Mucosa of descending colon (tissue), 3 donors: ENCODE measurements at places on chromosomes 1 and 21.

DNA sequence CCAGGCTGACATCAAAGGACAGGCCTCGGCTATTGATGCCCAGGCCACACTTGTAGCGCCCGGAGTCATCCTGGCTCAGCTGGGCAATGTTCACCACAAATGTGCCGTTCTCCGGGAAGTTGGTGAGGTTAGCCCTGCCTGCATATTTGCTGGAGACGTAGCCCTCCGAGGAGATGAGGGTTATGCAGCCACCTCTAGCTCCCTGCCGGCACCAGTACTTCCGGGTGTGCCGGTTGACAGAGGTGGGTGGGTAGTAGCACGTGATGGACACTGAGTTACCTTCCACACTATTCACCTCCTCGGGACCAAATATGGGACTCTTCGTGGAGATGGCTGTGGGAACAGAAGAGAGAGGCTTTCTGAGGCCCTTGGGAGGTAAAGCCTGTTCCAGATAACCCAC, 7.1 kb downstream of the PIGR start:
- DNase-seq, result peak; percentile 48

- DNase-seq, result no peak
Observed at GRCh38 chr21:26941421-26941820, 25.5 kb downstream of the ADAMTS5 start.

DNA sequence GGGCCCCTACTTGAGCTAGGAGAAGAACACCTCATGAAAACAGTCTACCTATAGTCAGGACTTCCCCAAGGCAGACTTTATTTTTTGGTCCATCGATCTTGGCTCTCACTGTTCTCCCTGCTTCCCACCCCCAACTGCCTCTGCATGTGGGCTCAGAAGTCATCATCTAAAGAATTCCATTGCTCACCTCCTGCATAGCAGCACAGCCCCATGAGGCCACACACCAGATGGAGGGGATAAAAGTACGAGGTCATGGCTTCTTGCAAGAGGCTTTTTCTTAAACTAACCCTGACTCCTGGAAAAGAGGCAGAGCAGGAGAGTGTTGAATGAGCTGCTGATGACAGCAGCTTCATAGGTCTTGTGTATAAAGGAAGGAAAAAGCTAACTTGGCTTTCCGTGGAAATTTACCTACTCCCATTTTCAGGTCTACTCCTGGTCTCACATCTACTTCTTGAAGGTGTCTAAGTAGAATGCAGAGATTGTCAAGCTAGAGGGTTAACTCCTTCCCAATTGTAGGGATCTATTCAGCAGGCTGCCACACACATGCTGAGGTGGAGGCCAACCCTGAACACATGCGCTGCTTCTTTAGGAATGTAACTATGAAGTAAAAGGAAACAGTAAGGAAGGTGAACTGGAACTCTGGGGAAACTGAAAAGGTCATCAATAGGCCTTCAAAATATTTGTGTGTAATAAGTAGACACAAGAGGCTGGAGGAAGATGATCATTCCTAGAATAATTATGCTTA, 18.7 kb downstream of the WNT2B start:
- no peak for DNase-seq

DNA sequence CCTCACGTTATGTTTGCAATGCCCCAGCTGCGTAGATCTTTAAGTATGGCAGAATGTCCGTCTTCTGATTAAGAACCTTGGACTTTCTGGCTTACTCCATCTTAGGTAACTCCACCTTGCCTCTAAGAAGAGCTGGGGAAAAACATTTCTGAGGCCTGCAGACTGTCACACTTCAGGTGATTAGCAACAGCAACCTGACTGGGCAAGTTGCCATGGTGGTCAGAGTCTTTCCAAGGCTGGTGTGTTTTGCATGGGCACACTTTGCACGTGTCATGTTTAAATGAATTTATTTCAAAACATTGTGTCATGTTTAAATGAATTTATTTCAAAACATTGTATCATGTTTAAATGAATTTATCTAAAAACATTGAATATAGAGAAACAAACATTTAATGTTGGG, 811 bp downstream of the KPRP start:
- no peak for DNase-seq

DNA sequence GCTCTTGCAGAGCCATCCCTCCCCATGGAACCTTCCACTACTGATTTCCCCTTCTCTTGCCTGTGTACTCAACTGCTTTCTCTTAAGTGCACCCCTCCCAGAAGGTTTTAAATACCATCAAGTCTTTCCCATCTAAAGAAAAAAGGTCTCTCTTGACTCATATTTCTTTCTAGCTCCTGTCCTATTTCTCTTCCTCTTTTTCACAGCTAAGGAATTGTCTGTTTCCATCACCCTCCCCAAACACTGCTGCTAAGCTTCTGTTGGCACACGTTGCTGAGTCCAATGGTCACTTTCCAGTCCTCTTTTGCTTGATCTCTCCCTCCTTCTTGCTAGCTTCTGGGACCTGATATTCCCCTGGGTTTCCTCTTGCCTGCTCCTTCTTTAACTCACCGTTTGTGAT, 13.3 kb upstream of the GNL2 start:
- DNase-seq, result no peak

- no peak for DNase-seq
Observed at GRCh38 chr1:58765441-58765840, 18.4 kb downstream of the JUN start.

- no peak for DNase-seq
Observed at GRCh38 chr1:48251323-48251722, 28.8 kb downstream of the SLC5A9 start.

GRCh38 chr1:151085953-151086559, 15.5 kb downstream of the GABPB2 start:
- no peak for DNase-seq

- DNase-seq, result no peak
Observed at GRCh38 chr21:34850166-34850690, 181.4 kb downstream of the CLIC6 start.

- DNase-seq, result no peak
Observed at GRCh38 chr1:31441073-31441472, 28.1 kb downstream of the SERINC2 start.

GRCh38 chr1:209238356-209238755, 345.2 kb upstream of the CAMK1G start:
- DNase-seq, result no peak

DNA sequence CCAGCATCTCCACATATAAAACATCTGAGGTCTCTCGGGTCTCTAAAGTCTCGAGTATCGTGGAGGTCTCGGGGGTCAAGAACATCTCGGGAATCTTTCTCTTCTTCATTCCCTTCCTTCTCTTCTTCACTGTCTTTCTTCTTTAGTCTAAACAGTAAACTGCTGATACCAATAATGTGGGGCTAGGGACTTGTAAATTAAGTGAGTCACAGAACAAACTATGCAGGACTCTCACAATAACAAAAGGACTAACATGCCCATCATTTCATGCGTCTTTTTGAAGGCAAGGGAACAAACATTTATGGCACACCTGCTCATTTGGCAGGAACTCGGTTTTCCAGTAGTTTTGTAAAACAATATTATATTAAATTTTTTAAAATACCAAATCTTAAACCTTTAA, 32.4 kb downstream of the PRPF38A start:
- DNase-seq, result no peak

- no peak for DNase-seq
Observed at GRCh38 chr1:99560207-99561040, 85.5 kb upstream of the PALMD start.

GRCh38 chr1:143720087-143721023, 251.4 kb downstream of the FAM72C start:
- DNase-seq, result peak; percentile 50

GRCh38 chr1:224506141-224506814, 71.7 kb upstream of the WDR26 start:
- no peak for DNase-seq

DNA sequence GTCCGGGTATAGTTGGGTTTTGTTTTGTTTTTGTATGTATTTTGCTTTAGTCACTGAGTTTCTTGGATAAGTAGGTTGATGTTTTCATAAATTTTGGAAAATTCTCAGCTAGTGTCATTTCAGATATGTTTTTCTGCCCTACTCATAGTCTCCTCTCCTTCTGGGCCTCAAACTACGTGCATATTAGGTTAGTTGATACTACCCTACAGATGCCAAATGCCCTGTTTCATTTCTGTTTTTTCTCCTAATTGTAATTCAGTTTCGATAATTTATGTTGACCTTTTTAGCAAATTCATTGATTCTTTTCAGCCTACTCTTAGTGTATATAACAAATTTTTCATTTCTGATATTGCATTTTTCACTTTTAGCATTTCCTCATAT, 268.6 kb upstream of the RGS18 start:
- DNase-seq, result no peak

GRCh38 chr21:17780539-17780938, 38.6 kb downstream of the C21orf91 start:
- DNase-seq, result no peak

- peak; percentile 65 for DNase-seq
Observed at GRCh38 chr1:117674521-117675400, 68.9 kb downstream of the TENT5C start.

GRCh38 chr1:201383647-201384405, 6.3 kb upstream of the TNNT2 start:
- DNase-seq, result no peak

- no peak for DNase-seq
Observed at GRCh38 chr21:36260802-36261201, 59.2 kb upstream of the MORC3 start.

GRCh38 chr1:115609021-115609420, 32.7 kb upstream of the VANGL1 start:
- DNase-seq, result no peak
